Pons (tissue), 1 donor: ENCODE measurements at places on chromosomes 4 and X.
A peak's percentile ranks its signal among the peaks of the same experiment; 100 is the strongest.

GRCh38 chr4:79198951-79199587, 126.8 kb downstream of the NAA11 start:
- DNase-seq, result no peak

DNA sequence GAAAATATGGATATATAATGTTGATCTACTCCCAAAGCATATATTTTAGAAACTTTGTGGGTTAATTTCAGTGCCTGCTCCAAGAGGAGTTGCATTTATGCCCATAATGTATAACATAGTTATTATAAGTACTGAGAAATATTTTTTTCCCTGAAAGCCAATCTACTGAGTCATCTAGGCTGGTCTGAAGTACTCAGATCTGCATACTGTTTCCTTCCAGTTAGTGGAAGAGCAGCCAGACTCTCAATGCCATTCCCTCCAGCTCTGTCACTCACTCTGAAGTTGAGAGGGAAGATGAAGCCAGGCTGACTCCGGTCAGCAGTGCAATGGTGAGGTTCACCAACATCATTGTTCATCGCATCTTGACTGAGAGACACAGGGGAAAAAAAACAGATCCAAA, 505.1 kb downstream of the PPARGC1A start:
- no peak for DNase-seq

DNA sequence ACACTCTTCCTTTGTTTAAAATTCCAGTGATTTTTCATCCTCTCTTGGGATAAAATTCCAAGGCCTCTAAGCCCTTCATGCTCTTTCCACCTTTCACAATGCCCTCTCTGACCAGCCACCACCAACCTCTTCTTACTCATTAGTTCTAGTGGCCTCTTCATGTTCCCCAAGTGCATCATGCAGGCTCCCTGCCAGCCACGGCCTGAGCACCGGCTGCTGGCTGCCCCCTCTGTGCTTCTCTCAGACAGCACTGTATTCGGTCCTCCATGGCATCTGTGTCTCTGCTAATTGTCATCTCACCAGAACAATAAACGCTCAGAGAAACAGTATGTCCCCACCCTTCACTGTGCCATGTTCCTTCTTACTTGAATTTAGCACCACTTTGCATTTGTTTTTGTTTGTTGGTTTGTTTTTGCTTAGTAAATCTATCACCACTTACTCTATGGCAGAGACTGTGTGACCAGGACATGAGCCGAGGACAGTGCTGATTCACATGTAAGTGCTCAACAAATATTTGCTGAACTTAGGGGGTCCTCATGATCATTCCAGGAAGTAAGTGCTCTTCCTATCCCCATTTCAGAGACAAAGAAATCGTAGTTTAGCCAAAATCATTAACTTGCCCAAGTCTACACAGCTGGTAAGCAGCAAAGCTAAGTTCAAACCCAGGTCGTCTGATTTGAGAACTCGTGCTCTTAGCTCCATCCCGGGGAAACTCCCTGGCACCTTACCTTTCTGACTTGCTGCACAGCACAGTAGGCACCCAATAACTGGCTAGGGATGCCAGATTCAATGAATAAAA, 77.1 kb upstream of the UCP1 start:
- peak; percentile 61 for DNase-seq

DNA sequence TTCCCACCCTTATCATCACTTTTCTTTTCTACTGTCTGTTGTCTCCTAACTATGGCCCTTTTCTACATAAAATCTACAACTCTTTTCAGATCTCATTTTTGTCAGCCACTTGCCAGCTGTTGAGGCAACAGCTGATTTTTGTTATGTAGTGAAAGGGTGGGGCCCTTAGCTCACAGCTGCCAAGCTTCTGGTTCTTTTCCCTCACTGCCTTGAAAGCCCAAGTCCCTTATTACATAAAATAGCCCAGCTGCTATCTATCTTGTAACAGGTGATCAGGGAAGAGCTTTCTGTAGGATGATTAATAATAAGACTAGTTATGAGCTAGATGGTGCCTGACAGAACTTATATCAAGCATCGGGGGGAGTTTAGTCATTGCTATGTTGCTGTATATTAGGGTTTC, 45.9 kb downstream of the ADGRL3 start:
- no peak for DNase-seq

GRCh38 chrX:154333837-154334271, 38.3 kb downstream of the TKTL1 start:
- DNase-seq, result peak; percentile 31

DNA sequence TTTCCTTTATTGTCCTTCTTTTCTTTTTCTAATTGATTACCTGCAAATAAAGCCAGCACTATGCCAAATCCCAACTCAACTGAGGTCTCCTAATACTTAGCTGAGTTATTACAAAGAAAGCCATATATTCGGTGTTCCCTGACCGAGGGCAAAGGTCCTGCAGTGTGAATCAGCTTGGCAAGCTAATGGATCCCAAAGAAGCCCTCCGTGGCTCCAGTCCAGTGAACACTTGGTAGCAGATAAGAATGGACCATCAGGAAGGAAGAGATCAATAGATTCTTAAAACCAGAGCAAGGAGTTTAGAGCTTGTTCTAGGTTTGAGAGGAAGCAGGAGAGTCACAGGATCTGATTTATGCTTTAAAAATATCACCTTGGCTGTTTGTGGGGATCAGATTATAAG, 8.5 kb downstream of the LDB2 start:
- DNase-seq, result no peak

DNA sequence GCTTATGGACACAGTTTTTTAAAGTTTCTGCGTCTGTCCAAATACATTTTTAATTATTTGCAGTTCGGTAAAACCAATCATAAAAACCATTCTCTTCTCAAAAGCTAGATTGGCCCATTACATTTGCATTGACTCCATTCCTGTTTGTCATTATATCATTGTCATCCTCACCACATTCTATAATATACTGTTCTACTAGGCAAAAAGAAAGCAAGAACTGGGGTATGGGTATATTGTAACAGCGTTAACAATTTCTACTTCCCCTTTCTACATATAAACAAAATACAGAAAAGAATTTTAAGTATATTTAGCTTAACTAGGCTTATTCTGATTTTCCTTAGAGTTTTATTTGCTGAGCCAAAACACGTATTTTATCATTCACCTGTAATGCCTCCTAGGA, 91.8 kb downstream of the RAP1GDS1 start:
- DNase-seq, result no peak

DNA sequence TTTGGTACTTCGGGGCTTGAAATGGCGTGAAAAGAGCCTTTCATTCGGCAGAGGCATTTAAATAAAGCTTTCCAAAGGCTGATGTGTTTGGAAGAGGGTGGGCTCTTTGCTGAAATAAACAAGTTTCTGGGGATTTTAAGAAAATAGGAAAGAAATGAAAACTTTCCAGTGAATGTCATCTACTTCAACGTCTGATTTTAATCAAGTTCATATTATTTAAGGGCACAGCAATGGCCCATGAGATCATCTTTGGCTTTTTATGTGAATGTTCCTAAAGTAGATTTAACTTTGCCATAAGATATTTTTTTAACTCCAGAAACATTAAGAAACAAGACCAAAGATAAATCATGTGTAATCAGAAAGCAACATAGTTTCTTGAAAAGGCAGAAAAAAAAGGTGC, 69.8 kb upstream of the TTC29 start:
- no peak for DNase-seq

GRCh38 chr4:76504613-76505465, 69.8 kb downstream of the SHROOM3 start:
- DNase-seq, result peak; percentile 72

GRCh38 chr4:95129031-95129430, 371.3 kb downstream of the BMPR1B start:
- no peak for DNase-seq

DNA sequence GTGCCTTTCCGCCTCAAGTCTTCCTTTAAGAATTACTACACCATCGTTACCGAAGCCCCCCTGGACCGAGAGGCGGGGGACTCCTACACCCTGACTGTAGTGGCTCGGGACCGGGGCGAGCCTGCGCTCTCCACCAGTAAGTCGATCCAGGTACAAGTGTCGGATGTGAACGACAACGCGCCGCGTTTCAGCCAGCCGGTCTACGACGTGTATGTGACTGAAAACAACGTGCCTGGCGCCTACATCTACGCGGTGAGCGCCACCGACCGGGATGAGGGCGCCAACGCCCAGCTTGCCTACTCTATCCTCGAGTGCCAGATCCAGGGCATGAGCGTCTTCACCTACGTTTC, 2.2 kb downstream of the PCDH10 start:
- DNase-seq, result peak; percentile 61

DNA sequence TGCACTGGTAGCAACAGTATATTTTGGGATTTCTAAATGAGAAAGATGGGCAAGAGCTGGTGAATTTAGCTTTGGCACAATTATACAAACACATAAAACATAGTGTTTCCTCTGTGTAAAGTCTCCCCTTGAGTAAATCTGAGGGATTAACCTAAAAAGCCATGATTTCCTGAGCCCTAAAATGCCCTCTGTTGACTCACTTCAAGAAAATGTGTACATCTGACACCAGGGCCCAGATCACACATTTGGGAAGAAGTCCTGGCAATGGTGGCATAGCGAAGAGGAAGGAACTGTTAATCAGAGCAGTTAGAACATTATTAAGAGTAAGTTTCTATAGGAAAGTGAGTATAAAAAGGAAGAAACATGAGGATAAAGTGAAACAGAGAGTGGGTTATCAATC, 338.5 kb downstream of the SPOCK3 start:
- DNase-seq, result no peak

DNA sequence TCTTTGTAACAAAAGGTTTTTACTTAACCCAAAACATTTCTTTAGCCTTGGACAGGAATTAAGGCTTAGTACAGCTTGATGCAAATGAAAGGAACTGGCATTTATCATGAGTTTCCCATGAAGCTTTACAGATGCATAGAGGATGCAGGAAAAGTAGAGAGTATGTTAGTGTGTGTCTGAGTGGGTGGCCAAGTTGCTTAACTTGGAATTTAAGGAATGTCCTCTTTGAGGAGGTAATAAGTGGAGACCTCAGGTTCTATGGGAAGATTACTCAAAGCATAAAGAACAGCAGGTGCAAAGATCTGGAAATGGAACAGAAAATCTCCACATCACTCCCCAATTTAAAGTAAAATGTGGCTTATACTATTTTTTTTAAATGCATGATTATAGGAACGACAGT, 457.9 kb downstream of the KCNIP4 start:
- DNase-seq, result no peak

DNA sequence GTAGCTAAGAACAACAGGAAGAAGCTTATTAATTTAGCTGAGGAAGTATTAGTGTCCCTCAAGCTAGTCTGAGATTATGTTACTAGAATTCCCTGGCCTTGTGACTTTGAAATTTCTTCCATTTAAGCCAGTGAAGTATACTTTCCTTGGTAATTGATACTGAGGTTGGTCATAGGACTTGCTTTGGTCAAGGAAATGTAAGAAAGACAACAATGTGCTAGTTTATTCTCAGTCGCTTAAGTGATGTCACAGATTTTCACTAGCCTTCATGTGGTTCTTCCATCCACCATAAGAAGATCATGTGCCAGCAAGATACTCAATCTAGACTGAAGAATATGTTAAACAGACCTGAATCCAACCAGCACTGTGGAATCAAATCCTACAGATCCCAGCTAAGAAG, 1140.1 kb downstream of the TECRL start:
- DNase-seq, result no peak

GRCh38 chr4:11831739-11832138, 403.0 kb upstream of the HS3ST1 start:
- no peak for DNase-seq

GRCh38 chrX:67781132-67781531, 237.3 kb downstream of the AR start:
- no peak for DNase-seq

DNA sequence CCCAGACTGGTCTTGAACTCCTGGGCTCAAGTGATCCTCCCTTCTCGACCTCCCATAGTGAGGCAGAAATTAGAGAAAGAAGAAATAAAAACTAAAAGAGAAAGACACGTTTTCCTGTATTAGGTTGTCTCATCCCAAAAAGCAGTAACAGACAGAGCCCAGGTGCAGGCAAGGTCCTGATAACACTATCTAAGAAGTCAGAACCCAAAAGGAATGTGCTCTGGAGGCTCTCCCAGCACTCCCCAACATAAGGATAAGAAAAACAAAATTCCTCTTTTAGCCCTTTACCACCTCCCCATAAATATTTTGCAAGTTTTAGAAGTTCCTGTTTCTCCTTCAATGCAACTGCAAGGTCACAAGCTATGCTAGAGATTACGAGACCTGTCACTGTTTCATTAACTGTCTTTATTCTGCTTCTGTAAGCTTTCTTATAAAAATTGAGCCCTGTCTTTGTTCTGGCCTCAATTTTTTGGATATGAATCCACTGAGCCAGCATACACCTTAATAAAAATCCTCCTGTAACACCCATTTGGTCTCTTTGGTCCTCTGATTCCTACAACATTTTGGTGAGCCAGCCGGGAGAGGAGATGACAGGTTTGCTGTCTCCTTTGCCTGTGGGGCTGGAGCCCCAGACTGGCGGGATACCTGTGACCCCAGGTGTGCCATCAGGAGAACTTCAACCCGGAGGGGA, 25.9 kb downstream of the LIAS start:
- no peak for DNase-seq

DNA sequence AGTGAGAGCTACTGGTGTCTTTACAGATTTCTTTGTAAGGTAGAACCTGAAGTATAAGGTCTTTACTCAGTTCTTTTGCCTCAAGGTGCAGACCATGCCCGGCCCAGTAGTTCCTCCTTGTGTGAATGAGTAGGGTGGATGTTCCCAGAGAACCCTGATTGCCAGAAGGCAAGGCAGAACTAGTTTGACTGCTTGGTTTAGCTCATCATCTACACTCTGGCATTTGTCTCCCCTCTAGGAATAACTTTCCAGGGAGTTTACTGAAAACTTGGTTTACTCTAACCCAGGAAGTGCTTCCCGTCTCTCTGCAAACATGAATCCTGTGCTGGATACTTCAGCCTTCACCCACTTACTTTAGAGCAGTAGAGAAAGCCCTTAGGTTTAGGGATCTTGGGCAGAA, 29.1 kb downstream of the MCUB start:
- DNase-seq, result no peak

- no peak for DNase-seq
Measured at GRCh38 chr4:21757248-21757647, 191.3 kb downstream of the KCNIP4 start.

GRCh38 chrX:646228-646495, 15.6 kb downstream of the SHOX start:
- DNase-seq, result no peak

- no peak for DNase-seq
Measured at GRCh38 chr4:187207931-187208330, 484.3 kb upstream of the FAT1 start.

DNA sequence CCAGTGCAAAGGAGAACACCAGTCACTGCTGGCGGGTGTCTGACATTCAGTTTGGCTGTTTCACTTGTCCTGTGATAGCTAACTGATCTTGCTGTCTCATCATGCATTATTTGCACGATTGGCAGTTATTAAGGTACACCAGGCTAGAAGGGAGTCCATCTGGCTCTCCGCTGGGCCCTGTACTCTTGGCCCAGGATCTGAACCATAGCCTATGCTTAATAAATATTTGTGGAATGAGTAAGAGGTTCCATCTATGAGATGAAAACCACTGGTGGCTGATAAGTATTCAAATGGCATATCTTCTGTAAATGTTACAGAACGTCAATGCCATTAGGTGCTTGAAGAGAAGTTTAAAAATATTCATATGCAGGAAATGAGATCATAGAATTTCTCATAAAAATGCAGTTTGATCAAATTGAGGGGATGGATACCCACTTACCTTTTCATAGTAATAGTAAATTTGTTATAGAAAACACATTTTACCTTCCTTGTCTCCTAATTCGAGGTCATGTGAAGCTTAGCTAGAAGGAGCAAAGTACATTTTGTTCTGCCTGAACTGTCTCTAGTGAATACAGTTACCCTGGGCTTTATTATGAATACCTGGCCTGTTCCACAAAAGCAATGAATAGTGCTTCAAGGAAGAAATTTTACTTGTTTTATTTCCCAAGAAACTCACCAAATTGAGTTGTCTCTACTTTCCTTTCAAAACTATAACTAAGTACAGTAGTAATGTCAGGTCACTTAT, 213.5 kb downstream of the CBR4 start:
- no peak for DNase-seq
